Hypothalamus (tissue), 51 donors: ENCODE measurements at places on chromosomes 1 and 21.
A peak's percentile ranks its signal among the peaks of the same experiment; 100 is the strongest.

- DNase-seq = peak; percentile 20
These were observed at the start of gene CCDC24 for GRCh38 chr1:43991476-43992231. Gene CCDC24, plus strand, starts transcription at chr1:43991599. Its CDS starts 280 bp downstream, at chr1:43991879.

DNA sequence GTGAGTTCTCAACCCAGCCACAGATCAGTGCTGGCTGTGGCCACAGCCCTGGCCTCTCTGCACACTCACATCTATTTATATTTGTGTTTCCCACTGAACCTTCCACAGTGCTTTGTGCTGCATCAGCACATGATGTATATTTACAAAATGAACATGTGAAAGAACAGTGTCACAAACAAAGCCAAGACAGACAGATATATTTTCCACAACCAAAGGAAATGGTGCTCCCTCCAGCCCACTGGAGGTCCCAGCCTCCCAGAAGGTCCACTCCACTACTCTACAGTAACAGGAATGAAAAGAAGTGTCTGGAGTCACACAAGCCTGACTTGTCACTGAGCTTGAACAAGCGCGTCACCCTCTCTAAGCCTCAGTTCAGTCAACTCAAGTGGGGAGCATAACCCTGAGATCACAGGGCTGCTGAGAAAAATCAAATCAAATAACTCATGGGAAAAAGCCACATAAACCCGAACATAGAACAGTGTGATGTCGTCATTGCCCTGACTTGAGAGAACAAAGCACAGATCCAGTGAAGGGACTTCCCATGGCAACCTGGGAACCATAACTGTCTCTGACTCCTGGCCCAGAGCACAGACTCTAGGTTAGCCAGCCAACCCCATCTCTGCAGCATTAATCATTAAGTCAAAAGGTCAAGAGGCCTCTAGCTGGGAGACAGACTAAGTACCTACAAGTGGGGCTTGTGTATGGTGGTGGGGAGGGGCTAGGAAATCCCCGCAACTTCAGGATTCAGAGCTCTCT, 121.2 kb downstream of the TRABD2B start:
- no peak for DNase-seq

GRCh38 chr1:208078752-208079151, 165.4 kb downstream of the PLXNA2 start:
- no peak for DNase-seq

DNA sequence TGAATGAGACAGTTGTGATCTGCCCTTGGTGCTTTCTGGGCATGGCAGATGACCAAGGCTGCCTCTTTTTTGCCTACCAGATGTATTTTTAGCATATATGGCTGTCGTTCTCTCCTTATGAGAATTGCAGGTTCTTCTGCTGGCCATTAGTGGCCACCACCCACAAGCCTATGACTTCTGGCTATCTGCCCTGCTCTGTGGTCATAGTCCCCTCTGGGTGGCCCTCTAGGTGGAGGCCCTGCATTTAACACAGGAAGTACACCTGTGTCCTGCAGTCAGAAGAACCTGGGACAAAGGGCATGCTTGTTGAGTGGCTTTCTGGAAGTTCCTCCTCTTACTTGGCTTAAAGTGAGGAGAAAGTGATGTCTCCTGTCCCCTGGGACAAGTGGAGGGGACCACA, 6.5 kb downstream of the FCAMR start:
- no peak for DNase-seq
